ENCODE measurements at places on chromosomes 13 and 19.

GRCh38 chr13:30128591-30128990 is 178.8 kb downstream of the KATNAL1 start:
- no peak for DNase-seq

DNA sequence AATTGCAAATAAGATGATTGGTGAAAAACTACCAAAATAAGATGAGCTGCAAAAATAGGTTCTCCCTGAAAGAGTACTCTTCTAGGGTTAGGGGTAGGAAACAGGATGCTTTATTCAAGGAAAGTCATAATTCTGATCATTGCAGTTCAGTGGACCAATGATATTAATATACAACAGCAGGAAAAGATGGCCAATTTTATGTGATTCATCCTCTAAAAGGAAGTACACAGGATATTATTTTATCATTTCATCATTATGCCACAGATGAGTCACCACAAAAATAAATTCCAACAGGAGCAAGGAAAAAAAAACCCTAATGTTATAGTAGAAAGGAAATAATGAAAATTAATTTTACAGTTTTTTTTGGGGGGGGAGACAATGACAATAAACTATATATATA is 205.0 kb downstream of the NALCN start:
- no peak for DNase-seq

GRCh38 chr13:67130444-67130843 is 99.7 kb downstream of the PCDH9 start:
- no peak for DNase-seq

DNA sequence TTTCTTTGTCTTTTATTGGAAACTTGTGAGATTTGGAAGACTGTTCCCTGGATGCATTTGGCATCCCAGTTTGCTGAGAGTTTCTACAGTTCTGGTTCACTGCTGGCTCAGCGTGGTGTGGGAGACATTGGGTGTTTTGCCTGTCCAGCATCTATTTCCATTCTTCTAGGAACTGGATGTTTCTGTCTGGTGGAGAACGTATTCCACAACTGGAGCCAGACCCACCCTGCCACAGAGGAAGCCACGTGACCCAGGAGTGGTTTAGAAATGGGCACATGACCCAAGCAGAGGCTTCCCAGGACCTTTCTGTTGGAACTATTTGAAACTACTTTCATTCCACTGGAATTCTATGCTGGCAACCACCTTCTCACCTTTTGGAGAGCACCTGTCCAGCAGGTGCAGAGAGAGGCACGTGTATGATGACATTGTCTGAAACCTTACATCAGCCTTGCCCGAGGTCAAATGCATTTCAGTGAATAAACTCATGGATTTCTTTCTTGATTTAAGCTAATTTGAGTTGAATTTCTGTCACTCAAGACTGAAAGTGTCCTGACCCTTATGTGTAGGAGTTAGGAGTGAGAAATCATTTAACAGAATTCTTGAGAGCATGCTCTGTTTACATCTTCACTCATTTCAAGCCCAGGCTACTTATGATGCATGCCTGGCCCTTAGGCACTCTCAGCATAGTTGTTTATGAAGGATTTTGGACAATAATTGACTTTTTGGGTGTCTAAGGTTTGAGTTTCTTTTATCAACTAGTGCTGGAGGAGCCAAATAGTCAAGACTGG is 121.8 kb downstream of the AKAP11 start:
- no peak for DNase-seq

GRCh38 chr13:29684441-29684840 is 89.0 kb upstream of the SLC7A1 start:
- DNase-seq = no peak

DNA sequence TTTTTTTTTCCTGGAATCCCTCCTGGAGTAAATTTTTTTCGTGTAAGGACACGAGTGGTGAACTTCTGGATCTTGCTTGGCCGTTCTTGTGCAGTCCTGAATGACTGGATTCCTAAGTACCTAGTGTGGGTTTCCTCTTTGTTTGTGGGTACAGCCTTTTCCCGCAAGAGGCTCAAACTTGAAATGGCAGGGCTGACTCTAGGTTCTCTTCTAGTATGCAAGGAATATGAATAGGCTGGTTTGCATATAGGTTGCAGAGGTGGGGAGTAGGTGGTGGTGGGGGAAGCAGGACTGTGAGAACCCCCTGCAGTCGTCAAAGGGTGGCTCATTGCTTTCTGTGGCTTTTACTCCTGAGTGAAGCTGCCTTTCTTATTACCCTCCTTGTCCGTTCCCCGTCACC is 13.6 kb downstream of the UBAC2 start:
- no peak for DNase-seq

DNA sequence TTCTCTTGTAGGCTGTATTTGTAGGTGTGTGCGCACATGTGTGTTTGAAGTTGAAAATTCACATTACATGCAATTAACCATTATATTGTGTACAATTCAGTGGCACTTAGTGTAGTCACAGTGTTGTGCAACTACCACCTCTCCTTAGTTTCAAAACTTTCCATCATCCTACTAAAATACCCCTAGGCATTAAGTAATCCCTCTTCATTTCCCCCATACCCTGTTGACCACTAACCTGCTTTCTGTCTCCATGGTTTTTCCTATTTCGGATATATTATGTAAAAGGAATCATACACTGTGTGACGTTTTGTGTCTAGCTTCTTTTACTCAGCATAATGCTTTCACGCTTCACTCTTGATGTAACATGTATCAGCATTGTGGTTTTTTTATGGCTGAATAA is 16.1 kb downstream of the LSM14A start:
- no peak for DNase-seq

DNA sequence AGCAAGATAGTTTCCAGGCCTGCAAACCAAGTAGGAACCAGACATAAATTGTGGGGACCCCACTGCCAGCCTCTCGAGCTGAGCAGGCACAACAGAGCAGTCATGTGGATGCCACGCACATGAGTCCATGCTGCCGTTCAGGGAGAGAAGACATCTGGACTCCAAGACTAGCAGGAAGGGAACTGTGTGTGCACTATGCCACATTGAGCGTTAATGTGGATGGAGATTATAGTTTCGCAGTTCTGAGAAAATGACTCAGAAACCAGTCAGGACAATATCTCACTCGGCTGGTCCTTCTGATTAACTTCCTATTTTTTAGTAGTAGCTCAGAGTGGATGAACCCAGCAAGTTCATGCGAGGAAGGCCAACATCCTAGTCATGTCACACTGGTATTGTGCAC is 124.9 kb downstream of the CRYL1 start:
- DNase-seq = no peak

- DNase-seq = no peak
Measured at GRCh38 chr13:108609353-108609752, 20.1 kb upstream of the MYO16 start.

- no peak for DNase-seq
Measured at GRCh38 chr19:53809518-53810186, 14.5 kb downstream of the NLRP12 start.

GRCh38 chr13:95457294-95457693 is 95.2 kb upstream of the CLDN10 start:
- no peak for DNase-seq

DNA sequence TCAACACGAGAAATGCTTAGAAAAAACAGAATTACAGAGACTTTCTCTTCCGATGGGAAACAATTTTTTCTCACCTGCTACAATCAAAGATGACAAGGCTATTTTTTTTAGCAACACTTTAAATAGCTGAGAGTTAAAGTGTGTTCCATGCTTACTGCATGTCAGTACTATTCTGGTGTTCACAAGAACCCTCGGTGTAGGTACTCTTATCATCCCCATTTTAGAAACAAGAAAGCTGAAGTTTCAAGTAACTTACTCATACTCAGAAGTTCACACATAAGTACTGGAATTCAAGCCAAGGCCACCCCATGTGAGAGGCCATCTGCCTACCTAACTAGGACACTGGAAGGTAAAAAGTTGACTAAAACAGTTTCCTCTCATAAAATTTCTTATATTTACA is 9.0 kb upstream of the TNFRSF19 start:
- no peak for DNase-seq

- no peak for DNase-seq
Measured at GRCh38 chr19:1968279-1969175, 27.6 kb downstream of the CSNK1G2 start.

DNA sequence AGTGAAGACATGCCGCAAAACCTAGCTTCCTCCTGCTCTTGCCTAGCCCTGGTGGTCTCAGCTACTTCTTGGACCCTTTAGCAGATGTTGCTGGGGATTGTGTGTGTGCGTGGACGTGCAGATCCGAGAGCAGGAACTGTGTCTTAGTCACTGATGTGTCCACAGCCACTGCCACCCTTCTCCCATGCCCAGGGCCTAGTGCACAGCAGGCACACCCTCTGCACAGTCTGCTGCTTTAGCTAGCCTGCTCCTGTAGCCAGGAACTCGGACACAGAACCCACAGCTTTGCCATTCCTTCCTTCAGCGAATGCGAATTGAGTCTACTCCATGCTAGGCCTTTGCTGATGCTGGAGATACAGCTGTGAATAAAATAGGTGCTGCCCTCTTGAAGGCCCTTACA is 2.3 kb downstream of the CLPTM1 start:
- no peak for DNase-seq

- DNase-seq = no peak
Measured at GRCh38 chr19:15293781-15294491, 38.4 kb downstream of the BRD4 start.

DNA sequence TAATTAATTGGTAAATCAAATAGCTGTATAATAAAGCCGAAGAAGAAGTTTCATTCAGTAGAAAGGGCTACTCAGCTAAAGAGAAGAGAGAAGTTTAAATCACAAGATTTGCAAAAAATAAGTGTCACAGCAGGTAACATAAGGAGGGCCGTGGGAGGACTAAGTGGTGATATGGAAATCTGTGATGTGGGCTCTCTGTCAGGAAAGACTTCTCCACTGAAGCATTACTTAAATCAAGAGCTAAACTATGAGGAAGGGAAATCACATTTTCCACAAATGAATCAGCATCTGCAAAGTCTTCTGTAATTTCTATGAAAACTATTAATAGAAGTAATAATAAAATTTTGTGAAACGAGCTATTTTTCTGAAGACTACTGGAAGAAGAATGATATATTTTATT is 153.8 kb downstream of the PCDH9 start:
- DNase-seq = no peak
